Thymus (tissue), 14 donors: ENCODE measurements at places on chromosomes 7 and 10.

- DNase-seq = no peak
Observed at GRCh38 chr10:109403551-109403950, 519.8 kb downstream of the XPNPEP1 start.

DNA sequence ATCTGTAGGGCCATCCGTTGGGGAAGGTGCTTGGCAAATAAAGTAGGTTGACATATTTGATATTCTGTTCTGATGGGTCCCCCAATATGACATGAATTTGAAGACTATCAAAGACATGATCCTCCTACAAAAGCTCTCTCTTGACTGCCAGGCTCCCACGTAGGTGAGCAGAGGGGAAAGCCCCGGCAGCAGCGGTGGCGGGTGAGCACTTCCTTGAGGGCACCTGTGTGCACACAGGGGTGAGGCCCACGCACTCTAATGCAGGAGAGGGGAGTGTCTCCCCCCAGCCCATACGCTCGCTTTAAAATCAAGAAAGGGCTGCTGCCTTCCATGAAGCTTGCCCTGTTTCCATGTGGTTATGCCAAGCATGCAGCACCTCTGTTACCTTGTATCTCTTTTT, 100.4 kb downstream of the TAX1BP1 start:
- DNase-seq = no peak

- no peak for DNase-seq
Observed at GRCh38 chr10:32985775-32986350, 27.8 kb upstream of the ITGB1 start.

GRCh38 chr7:74417419-74417971, 36.2 kb upstream of the GTF2IRD1 start:
- no peak for DNase-seq

GRCh38 chr10:10872035-10872673, 145.5 kb upstream of the CELF2 start:
- no peak for DNase-seq

- DNase-seq = no peak
Observed at GRCh38 chr7:114921631-114922025, 266 bp upstream of the MDFIC start.

DNA sequence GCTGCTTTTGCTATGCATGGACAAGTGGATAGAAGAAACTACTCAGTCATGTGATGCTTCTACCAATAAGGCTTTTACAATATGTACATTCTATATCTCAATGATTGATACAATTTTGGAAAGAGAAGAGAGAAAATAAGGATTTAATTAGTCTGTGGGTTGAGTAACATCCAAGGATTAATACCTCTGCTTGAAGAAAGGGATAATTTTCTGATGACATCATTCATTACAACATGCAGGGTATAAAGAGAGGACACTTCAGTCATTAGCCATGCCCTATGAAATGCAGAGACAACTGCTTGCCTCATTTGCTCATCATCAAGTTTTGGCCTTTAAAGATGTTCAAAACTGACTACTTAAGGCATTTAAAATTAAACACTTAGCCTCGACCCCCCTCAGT, 237.3 kb downstream of the AHR start:
- DNase-seq = no peak

DNA sequence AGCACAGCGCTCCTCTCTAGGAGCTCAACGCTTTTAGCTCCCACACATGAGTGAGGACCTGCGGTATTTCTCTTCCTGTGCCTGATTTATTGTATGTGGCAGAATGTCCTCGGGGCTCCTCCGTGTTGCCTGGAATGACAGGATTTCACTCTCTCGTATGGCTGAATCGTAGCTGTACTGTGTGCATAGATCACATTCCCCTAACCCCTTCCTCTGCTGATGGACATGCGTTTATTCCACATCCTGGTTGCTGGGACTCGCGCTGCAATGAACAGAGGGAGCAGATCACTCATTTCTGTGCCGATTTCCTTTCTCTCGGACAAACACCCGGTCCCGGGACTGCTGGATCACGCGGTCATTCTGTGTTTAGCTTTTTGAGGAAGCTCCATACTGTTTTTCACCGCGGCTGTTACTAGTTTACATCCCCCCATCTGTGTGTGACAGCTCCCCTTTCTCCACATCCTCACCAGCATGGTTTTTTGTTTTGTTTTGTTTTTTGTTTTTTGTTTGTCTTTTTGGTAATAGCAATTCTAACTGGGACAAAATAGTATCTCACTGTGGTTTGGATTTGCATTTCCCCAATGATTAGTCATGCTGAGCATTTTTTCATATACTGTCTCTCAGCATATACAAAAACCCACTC, 76.3 kb downstream of the FOXL3 start:
- DNase-seq = no peak

DNA sequence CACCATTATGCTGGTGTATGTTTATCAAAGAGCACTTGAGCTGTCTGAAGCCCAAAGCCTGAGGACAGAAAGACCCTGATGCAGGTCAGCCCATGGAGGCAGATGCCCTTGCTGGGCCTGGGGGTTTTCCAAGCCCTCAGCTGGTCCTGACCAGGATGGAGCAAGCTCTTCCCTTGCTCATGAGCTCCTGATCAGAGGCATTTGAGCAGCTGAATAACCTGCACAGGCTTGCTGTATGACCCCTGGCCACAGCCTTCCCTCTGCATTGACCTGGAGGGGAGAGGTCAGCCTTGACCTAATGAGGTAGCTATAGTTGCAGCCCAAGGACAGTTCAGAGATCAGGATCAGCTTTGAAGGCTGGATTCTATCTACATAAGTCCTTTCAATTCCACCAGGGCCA, 13.0 kb downstream of the AQP1 start:
- no peak for DNase-seq

GRCh38 chr10:70190581-70190980, 20.3 kb upstream of the SAR1A start:
- DNase-seq = no peak

- DNase-seq = no peak
Observed at GRCh38 chr7:113705439-113705838, 213.4 kb downstream of the PPP1R3A start.

DNA sequence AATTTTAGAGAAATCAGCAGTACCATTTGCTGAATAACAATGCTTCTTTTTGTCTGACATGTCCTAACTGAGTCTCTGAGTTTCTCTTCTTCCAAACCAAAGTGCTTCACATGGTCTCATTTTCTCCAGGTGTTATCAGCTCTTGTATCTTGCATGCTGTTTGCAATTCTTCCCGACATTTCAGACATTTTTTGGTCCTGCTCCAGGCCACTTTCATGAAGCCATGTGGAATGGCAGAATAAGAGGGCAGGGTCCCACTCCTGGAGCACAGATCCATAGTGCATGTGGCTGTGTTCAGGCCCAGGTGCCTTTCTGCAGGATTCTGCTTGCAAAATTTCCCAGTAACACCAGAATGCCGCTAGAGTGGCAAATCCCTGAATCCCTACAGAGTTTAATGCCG, 916.2 kb downstream of the NXPH1 start:
- no peak for DNase-seq

GRCh38 chr10:122671355-122671754, 28.3 kb downstream of the C10orf120 start:
- DNase-seq = no peak

DNA sequence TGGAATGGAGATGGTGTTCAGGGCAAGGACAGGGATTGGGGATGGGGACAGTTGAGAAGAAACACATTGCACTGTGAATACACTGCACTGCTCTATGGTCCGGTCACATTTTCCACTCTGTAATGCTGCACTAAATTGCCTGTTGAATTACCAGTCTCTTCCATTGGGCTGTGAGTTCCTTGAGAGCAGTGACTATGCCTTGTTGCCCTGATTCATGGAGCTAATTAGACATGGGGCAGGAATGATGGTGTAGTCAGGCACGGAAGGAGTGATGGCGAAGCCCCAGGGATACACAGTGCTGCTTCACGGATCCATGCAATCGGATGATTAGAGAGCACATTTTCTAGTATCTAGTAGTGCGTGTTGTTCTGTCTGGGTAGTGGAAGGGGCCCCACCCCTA, 25.4 kb upstream of the GPAM start:
- DNase-seq = no peak

GRCh38 chr7:66919704-66920103, 1.3 kb upstream of the TMEM248 start:
- no peak for DNase-seq

GRCh38 chr7:69182596-69183467, 415.4 kb upstream of the AUTS2 start:
- DNase-seq = no peak

DNA sequence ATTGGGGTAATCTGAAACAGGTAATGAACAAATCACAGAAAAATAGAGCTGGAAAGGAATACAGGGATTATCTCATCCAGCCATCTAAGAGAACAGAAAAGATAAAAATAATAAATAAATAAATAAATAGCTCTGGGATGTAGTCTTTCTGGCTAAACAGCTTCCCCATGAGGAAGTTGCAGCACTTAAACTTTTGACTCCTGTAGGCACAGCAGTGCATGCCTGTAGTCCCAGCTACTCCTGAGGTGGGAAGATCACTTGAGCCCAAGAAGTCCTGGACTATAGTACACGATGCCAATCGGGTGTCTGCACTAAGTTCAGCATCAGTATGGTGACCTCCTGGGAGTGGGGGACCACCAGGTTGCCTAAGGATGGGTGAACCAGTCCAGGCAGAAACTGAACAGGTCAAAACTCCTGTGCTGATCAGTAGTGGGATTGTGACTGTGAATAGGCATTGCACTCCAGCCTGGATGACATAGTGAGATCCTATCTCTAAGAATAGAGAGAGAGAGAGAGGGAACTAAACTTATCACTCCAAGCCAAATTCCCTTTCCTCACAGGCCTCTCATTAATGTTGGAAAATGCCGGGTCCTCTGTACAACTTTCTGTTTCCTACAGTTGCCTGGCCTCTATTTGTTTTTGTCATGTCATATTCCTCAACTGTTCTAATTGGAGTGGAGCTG, 61.7 kb upstream of the CDK13 start:
- no peak for DNase-seq

GRCh38 chr7:151847681-151848081, 29.2 kb downstream of the PRKAG2 start:
- DNase-seq = no peak

DNA sequence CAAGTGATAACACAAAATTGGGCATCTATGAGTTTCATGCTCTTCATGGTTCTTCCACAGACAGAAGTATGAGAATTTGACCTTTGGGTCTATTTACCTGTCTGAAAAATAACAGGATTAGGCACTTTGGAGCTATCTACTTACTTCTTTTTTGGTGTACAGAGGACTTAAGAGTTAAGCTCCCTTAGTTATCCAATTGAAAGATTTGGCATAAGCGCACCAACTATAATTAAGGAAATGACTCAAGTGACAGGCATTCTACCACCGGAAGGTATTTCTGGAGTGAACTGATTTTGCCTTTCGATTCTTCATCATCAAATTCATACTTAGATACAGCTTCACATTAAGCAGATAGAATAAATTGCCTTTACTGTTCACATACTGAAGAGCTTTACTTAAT, 43.9 kb downstream of the IFIT5 start:
- no peak for DNase-seq

- DNase-seq = no peak
Observed at GRCh38 chr7:17732083-17732482, 208.2 kb downstream of the SNX13 start.

DNA sequence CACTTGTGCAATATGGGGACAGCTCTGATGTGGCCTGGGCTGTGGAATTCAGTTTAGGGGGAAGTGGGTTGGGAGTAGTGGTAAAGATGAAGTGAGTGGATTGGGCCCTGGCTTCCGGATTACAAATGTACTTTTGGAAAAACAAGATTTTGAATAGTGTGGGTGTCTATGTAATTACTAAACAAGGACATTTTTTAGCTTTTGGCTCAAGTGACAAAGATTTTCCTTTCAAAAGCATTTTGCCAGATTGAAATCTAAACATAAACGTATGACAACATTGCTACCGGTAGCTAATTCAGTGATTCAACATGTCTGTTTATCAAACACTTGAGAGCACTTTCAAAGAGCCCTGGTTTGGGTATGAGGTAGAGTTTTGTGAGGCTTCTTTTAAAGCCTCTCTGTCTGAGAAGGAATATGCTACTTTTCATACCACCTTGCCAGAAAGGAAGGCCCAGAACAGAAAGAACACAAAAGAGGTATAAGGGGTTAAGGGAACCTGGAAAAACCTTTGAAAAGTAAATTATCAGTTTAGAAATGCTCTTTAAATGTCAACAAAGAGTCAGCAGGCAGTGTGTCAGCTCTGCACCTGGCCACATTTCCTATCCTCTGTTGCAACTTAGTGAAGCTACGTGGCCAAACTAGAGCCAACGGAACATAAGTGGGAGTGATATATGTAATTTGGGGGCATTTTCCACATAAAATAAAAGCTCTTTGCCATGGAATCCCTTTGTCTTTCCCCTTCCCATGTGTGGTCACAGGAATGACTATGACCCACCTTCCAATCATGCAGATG, 516.1 kb downstream of the NRG3 start:
- no peak for DNase-seq

DNA sequence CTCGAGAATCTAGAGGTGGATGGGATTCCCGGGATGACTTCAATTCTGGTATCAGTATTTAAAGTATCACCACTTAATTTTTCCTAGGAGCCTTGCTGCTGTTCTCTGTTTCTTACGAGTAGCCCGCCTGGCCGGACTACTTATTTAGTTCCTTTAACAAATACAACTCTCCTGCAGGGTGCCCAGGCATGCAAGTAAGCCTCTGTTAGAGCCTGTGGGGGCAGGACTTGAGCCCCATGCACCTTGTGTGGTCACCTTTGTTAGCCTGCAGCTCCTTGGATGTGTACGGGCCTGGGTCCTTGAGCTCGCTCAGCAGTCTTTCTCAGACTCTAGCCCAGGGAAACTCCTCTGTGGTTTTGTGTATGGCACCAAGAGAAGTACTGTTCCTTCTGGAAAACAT, 16.1 kb downstream of the EIF4H start:
- DNase-seq = no peak

- no peak for DNase-seq
Observed at GRCh38 chr10:72252972-72253371, 20.8 kb upstream of the DDIT4 start.

DNA sequence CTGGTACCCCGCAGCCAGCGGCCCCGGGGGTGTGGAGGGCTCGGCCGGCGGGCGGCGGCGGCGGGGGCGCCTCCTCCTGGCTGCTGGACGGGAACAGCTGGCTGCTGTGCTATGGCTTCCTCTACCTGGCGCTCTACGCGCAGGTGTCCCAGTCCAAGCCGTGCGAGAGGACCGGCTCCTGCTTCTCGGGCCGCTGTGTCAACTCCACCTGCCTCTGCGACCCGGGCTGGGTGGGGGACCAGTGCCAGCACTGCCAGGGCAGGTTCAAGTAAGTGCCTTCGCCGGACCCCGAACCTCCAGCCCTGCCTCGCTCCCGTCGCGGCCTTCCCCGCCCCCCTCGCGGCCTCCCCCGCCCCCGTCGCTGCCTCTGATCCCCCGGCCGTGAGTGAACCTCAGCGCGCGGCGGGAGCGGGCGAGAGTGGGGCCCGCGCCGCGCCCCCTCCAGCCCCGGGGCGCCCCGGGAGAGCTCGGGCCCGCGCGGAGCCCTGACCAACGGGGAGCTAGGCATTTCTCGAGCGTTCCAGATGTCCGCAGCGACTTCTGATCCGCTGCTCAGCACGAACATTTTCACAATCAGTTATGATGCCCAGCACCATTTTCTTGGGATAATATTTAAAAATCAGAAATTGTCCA, 727 bp downstream of the ATRNL1 start:
- no peak for DNase-seq
